Inflammatory macrophage (primary cell): ENCODE measurements at places on chromosomes 16 and 17.

GRCh38 chr17:58527949-58528348 lies 13.5 kb upstream of the MTMR4 start:
- DNase-seq = no peak

DNA sequence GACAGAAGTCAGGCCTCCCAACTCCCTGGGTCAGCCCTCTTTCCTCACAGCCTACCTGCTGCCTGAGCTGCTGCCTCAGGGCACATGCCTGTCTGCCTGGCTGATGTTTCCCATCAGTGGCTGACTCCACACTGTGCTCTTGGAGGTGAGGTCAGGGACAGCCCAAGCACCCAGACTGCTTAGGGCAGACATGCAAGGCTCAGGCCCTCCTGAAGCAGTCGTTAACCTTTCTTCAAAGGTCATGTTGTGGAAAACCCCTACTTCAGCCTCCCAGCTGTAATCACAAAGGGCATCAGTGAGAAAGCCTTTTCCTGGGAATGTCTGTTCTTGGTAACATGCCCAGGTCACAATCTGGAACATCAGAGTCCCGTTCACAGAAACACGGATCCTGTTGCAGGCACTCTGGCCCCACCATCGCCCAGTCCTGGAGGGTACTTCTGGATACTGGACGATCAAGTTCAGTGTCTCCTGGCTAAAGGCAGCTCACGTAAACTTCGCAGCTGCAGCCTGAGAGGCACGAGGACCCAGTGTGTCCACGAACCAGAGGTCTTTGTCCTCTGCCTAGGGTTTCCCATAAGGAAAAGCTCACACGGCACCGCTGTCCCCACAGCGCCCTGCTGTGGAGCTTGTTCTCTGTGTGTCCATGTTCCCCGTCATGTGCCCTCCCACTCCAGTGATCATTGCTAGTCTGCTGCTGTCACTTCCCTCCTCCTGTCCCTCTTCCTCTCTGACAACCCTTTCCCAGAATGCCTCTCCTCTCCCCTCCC lies 54.9 kb downstream of the GNAO1 start:
- peak; percentile 44 for DNase-seq

DNA sequence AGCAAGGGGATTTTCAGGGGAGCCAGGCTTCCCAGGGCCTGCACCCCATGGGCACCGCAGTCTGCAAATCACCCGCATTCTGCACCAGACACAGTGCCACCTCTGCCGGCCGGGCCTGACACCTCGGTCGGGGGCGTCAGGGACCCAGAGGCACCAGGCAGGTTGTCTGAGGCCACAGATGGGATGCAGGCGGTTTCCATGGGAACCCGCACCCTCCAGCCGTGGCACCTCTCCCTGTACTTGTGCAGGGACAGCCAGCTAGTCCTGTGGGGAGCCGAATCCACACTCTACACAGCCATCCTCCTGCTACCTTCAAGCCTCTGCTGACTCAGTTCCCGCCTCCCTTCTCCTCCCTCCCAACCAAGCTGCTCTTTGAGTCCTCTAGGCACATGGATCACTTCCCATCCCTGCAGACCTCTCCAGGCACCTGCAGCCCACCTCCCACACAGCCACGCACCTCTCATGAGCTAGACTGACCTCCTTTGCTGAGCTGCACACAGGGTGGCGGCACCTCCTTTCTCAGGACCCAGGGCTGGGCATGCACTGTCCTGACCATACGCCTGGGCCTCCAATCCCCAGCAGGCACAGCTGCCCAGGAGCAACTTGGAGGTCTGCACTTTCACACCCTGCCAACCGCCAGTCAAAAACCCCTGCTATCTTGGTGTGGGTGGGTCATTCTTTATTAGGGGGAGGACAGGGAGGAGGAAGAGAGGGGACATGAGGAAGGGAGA lies 119.5 kb downstream of the C16orf78 start:
- no peak for DNase-seq

- DNase-seq = no peak
Measured at GRCh38 chr17:61352781-61353491, 46.7 kb upstream of the TBX2 start.

GRCh38 chr17:9666461-9667050 lies 21.2 kb downstream of the USP43 start:
- DNase-seq = no peak

DNA sequence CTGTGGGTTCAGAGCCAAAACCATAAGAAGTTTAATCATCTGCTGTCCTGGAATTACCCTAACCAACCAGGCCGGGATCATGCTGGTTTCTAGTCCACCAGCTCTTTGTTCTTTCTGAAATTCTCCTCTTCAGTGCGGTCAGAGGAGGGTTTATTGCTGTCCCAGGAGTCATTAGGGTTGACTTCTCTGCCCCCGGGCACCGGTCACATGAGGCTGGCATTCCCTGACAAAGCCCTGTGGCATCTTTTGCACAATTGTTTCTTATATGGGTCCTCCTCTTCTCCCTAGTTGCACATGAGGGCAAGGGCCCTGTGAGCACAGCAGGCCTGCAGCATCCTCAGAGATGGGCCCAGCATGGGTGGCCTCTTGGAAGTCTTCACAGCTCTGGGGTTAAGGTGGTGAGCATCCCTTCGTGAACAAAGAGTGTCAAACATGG lies 243.9 kb downstream of the IRF8 start:
- DNase-seq = no peak

- DNase-seq = no peak
Measured at GRCh38 chr17:49567104-49567521, 8.6 kb upstream of the NXPH3 start.

DNA sequence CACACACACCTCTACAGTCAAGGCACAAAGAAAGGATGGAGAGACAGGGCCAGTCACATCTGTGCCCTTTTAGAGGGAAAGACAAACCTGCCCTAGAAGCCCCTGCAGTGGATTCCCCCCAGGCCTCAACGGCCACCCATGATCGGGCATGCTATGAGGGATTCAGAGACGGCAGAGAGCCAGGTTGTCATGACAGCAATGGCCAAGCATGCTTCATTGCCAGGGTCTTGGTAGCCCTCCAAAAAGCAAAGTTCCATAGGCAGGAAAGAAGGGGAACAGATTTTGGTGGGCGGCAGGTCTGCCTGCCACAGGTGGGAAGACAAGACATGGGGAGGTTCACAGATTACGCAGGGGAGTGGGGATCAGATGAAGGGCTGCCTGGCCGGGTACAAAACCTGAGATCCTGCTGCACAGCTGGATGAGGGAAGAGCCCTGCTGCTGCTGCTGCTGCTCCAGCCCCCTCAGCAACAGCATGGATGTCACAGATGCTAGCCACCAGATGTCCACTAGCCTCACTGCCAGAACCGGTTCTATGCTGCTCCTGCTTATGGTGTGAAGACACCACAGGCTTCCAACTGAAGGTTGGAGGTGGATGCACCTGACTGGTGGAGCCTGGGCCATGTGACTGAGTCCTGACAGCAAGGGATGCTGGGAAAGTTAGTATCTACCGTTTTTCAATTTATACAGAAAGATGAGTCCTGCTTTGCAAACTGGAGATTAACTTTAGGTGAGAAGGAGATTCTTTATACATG lies 17.8 kb downstream of the ACTG1 start:
- no peak for DNase-seq

DNA sequence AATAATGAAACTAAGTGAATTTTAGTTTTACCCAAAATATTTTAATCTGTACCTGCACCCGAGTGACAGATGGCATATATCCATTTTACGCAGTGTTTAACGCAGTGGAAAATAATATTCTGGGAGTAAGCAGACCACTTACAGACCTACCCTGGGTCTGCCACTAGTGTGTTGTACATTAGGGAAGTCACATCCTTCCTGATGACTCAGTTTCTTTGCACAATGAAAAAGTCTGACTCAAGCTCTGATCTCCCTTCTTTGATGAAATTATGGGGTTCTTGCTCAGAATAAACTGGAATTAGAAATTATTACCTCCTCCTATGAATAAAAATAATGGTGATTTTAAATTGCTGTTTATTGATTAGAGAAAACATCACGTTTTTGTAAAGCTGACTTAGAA lies 123.2 kb upstream of the AXIN2 start:
- DNase-seq = no peak

GRCh38 chr16:87406495-87407088 lies 14.5 kb downstream of the MAP1LC3B start:
- DNase-seq = no peak

GRCh38 chr17:74351552-74352210 lies 10.0 kb downstream of the BTBD17 start:
- no peak for DNase-seq

DNA sequence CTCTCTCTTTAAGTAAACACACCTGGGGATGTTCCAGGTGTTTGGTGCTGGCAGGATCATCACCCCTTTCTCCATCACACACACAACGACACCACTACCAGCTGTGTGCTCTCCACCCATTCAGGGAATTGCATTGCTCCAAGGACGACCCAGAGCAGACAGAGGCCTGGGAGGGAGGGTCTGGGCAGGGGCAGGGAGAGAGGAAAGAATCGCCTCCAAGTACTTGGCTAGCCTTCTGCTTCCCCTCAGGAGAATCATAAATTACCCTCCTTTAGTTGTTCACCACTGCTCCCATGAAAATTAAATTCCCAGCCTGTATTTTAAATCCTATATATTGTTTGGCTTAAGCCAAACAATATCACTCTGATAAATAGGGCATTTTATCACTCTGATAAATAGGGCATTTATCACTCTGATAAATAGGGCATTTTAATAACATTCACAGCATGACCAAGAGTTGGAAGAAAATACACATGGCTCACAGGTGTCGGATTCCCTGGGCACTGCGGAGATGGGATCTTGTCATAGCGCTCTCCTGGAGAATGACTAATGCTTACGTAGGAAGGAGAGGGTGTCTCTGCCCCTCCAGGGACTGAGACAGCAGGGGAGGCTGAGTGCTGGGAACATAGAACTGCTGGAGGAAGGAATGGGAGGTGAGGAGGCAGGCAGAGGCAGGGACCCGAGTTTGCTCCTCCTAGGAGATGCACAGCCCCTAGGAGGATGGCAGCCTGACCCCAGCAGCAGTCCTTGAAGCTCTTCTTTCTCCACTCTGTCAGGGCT lies 673.6 kb downstream of the HS3ST4 start:
- no peak for DNase-seq

- DNase-seq = peak; percentile 84
Measured at GRCh38 chr17:7138800-7139381, 24.3 kb upstream of the ASGR2 start.

- no peak for DNase-seq
Measured at GRCh38 chr16:87506423-87507350, 13.9 kb upstream of the ZCCHC14 start.

DNA sequence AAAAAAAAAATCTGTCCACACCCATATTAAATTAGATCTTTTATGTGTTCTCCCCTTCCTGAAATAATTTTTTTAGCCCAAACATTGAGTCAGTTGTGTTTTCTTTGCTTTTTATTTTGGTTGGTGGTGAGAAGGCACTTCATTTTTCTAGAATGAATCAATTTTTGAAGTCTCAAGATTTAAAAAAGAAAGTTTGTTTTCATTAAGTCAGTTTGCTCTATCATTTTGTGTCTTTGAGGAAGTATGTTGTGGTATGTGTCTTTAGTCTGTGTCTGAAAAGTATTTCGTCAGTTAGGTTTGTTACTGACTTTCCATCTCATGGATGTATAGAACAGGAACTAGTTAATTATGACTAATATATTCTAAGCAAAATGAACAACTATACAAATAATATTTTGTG lies 3.8 kb downstream of the IGF2BP1 start:
- peak; percentile 55 for DNase-seq

DNA sequence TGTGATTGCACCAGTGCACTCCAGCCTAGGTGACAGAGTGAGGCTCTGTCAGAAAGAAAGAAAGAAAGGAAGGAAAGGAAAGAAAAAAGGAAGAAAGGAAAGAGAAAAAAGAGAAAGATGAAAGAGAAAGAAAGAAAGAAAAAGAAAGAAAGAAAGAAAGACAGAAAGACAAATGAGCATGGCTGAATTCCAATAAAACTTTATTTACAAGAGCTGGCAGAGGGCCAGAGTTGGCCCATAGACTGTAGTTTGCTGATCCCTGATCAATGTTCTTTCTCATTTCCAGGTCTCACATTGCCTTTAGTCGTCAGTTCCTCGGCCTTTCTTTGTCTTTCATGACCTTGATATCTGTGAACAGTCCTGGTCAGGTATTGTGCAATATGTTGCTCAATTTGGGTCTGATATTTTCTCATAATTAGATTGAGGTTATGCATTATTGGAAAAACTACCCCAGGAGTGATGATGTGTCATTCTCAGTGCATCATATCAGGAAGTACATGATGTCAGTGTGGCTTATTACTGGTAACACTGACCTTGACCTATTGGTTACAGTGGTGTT lies 68.5 kb upstream of the MED9 start:
- DNase-seq = peak; percentile 70

- DNase-seq = no peak
Measured at GRCh38 chr16:70712942-70713341, 27.1 kb upstream of the MTSS2 start.

- DNase-seq = no peak
Measured at GRCh38 chr17:30148376-30148775, 31.8 kb downstream of the NSRP1 start.

- peak; percentile 27 for DNase-seq
Measured at GRCh38 chr16:75011634-75012307, 12.9 kb downstream of the ZNRF1 start.

DNA sequence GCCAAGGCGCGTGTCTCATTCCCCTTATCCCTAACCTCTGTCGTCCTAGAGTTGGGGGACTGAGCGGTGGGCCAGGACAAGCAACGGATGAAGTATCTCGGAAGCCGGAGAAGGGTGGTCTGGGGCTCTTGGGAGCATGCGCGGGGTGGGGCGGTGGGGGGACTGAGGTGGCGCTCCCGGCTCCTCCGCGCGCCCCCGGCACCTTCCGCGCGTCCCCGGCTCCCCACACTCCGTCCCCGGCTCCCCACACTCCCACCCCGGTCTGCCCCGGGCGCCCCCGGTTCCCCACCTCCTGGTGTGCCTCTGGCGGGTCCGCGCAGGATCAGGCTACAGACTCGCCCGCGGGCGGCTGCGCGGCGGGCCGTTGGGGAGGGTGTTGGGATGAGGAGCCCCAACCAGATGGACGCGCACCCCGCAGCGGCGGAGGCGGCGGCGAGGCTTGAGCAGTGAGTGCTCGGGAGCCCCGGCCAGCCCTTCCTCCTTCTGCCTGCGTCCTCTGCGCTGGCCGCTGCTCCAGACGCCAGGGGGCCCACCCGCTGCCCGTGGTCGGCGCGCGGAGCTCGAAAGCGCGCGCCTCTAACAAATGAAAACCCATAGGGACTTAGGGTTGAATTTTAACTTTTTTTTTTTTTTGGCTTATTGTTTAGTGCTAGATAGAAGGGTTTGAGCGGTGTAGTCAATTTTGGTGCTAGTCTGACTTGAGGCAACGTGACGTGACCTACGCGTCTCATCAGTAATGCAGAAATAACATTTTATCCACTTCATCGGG lies 5.6 kb upstream of the CRYM start:
- peak; percentile 56 for DNase-seq
